Nucleus accumbens (tissue), 56 donors: ENCODE measurements at places on chromosomes 4 and X.

- no peak for DNase-seq
These were observed 97.3 kb upstream of the SPRY1 start for GRCh38 chr4:123299212-123299691.

GRCh38 chrX:43706786-43707370, 50.8 kb downstream of the MAOA start:
- no peak for DNase-seq

DNA sequence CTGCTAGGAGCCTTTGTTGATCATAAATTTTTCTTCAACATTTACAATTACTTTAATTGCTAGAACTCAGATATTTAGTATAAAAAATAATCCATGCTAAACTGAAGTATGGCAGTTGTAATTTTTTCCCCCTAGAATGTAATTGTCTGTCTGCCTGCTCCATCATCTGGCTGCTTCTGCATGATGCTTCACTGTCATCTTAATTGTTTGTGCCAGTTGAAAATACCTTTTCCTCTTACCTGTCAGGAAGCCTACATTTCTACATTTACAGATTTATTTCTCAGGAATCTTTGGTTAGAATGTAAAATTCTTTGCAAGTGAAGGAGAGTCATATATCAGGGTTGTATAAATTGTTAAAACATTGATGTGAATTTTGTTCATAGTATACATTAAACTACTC, 348.6 kb downstream of the GRXCR1 start:
- DNase-seq = no peak

DNA sequence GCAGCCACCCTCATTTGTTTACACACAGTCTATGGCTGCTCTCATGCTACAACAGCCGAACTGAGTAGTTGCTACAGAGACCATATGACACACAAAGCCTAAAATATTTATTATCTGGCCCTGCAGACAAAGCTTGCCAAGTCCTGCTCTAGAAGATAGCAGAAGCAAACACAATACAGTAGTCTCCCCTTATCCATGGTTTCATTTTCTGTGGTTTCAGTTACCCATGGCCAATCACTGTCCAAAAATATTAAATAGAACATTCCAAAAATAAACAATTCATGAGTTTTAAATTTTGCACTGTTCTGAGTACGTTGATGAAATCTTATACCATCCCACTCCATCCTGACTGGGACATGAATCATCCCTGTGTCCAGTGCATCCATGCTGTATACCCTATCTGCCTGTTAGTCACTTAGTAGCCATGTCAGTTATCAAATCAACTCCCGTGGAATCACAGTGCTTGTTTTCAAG, 40.2 kb upstream of the ZNF81 start:
- no peak for DNase-seq

- no peak for DNase-seq
These were observed 571.0 kb upstream of the KLHL4 start for GRCh38 chrX:86946569-86946968.

DNA sequence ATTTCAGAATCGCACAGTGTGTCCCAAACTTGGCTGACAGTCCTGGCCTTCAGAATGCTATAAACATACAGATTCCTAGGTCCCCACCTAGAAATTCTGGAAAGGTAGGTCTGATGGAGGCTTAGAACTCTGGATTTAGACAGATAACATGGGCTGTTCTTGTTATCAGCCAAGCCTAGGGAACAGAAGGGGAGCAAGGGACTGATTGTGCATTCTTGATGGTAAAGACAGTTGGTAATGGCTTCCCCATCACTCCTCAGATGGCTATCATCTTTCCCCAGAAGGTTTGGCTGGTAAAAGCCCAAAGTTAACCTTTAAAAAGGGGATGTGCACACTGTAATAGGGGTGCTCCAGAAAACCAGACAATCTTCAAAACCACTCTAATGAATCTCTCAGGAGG, 35.7 kb downstream of the DIPK2B start:
- no peak for DNase-seq

GRCh38 chr4:151806511-151806927, 45.7 kb upstream of the GATB start:
- no peak for DNase-seq

- DNase-seq = no peak
These were observed 860 bp downstream of the ZNF182 start for GRCh38 chrX:48002929-48003328.

DNA sequence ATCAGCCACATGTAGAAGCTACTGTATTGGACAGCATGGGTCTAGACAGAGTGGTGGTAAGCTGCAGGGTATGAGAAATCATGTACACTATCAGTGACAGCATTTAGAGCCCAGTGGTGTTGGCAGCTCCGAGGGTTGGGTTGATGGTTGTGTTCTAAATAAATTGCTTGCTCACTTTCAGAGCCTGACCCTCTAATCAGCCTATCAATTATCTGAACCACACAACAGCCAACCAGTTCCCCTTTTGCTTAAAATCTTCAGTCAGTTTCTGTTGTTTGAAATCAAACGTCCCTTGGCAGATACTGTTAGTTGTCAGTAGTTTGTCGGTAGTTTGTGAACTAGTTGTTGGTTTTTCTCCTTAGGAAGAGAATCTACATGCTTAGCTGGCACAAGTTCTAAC, 99.8 kb upstream of the RAI2 start:
- DNase-seq = no peak

DNA sequence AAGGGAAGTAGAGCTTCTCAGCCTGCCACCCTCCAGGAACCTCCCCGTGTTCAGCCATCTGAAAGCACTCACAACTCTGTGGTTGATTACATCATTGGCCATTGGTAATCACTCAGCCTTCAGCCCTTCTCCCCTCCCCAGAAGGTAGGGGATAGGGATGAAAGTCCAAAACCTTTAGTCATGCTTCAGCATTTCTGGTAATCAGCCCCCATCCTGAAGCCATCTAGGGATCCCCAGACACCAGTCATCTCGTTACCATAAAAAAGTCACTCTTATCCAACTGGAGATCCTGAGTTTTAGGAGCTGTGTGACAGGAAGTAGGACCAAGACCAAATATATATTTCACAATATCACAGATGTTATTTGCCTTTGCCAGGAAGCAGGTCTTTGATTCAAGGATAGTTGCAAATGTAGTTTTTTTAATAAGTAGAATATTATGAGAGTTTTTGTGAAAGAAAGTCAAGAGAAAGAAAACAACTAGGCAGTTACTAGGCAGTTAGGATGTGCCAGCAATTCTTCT, 364.6 kb upstream of the NOCT start:
- no peak for DNase-seq

DNA sequence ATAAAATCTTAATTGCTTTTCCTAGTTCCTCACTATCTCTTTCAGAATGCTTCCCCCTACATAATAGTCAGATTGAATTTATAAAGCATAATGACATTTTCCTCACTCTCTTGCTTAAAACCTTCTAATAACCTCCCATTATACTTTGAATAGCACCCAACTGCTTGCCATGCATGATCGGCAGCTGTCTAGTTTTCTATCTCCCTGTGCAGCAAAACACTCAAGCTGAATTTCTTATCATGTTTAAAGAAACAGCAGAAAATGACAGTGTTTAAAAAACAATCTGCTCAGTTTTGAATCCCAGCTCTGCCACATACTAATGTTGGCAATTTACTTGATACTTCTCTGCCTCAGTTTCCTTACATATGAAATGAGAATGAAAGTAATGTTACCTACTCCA, 947.1 kb upstream of the HS3ST1 start:
- DNase-seq = no peak

GRCh38 chrX:76155786-76156185, 17.1 kb upstream of the PBDC1 start:
- DNase-seq = no peak
